Ascending aorta (tissue), 2 donors: ENCODE measurements at places on chromosomes 11 and 22.

DNA sequence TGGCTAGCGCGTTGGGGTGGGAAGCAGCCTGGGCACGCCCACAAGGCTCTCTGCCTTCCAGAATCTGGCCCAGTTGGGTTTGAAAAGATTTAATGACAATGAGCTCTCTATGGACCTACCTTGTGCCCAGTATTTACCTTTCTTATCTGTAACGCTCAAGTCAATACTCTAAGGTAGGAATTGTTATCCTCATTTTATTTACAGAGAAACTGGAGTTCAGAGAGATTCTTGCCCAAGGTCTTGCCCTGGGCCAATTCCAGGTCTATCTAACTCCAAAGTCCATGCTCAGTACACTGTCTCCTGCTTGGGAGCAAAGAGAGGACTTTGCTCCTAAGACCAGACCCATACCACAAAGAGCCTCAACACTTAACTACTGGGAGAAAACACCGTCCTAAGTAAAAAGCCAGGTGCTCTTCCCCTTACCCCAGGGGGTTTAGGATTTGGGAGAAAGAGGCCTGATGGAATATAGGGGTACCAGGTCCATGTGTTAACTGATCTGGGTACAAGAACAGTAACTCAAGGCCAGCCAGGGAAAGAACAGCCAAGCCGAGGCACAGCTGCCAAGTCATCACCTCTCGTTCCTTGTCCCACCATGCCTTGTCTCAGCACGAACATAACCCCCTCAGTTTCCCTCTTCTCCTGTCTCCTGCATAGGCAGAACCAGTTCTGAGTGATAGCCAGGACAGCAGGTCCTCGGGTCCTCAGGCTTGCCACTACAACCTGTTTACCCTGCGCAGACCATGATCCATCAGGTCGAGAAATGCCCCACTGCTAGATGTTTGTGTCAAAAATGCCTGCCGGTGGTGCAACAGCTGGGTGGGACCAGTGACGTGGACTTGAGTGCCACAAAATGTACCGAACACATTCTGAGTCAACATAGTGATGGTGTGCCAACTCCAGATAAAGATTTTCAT, 14.6 kb downstream of the APOA4 start:
- DNase-seq = no peak

DNA sequence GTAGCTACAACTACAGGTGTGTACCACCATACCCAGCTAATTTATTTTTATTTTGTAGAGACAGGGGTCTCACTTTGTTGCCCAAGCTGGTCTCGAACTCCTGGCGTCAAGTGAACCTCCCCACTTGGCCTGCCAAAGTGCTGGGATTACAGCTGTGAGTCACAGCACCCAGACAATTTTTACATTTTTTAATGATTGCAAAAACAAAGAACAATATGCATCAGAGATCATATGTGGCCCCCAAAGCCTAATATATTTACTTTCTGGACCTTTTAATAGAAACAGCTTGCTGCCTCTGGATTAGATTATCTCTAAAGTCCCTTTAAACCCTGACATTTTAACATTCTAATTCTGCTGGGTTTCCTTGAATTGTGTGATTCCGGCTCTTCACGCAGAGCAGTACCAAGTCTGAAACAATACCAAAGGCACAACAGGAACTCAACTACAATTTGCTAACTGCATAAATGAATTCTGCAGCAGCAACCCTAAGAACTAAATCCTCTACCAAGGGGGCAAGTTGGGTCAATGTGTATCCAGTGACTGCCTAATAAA, 25.0 kb downstream of the RAB30 start:
- DNase-seq = no peak

- no peak for DNase-seq
Observed at GRCh38 chr11:41878095-41878494, 418.6 kb upstream of the LRRC4C start.

DNA sequence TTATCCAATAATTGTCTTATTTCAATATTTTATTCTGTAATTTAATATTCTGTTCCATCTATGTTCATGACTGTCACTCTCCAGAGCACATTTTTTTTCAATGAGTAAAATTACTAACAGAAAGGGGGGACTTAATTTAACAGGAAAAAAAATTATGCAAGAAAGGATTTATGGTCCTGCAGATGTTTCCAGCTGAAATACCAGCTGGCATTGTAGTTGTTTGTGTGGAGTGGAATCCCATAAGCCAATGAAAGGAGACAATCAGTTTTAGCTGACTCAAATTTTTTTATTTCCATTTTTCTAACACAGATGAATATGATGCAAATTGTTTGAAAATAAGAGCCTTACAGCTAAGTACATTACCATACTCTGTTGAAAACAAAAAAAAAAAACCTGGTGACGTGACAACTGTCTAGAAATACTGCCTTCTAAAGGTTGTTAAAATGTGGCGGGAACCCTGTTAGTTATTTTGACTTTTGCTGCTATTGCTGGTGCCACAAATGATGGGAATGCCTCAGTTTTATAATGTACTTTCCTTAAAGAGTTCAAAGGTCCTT, 389.1 kb downstream of the ETS1 start:
- DNase-seq = no peak

GRCh38 chr11:107859459-107860239, 1.1 kb upstream of the SLC35F2 start:
- no peak for DNase-seq

DNA sequence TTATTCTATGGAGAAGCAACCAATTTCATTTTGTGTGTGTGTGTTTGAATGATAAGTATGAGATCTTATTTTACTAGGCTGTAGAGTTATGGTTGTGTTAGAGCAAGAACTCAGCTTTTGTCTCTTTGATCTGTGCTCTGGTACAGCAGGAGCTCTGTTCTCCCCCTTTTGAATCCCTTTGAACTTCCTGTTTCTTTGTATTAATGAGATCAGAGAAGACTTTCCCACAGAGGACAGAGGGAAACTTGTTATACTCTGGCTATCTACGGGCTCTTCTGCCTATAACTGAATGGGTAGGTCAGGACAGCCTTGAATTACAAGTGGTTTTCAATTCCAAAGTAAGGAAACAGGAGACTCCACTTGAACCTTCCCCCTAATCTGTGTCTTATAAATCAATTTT, 1015.0 kb upstream of the RAG2 start:
- no peak for DNase-seq

GRCh38 chr11:19739872-19740271, 27.2 kb downstream of the NAV2 start:
- DNase-seq = no peak

DNA sequence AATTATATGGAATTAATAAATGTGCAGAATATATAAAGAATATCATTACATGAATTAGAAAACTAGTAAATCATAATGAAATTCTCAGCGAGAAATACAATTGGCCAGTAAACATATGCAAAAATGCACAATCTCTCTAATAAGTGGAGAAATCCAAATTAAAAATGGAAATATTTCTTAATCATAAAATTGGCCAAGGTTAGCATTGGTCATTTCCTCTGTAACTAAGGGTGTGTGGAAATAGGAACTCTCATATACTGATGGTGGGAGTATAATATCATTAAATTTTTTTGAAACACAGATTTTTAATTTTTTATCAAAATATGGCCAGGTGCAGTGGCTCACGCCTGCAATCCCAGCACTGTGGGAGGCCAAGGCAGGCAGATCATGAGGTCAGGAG, 7.6 kb upstream of the ZNF74 start:
- no peak for DNase-seq

DNA sequence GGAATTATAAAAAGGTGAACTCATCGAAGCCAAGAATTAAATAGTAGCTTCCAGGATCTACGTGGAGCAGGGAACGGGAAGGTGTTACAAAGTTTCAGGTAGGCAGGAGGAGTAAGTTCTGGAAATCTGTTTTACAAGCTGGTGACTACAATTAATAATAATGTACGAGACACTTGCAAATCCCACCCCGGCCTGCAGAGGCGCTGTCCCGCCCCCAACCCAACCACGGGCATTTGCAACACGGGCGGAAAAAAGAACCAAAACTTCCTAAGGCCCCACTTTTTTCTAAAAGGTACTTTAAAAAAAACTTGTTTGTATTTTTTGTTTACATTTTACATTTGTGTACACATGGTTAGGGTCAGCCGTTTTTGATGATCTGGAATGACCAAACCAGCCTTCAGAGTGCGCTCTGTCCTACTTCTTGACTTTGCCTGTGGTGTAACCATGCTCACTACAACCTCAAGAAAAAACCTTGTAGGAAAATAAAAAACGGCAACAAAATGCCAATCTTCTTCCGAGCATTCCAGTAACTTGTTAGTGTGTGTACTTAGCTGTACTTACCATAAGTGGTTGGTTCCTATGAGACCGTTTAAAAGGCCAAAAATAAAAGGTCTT, 449.6 kb upstream of the B3GAT1 start:
- no peak for DNase-seq

DNA sequence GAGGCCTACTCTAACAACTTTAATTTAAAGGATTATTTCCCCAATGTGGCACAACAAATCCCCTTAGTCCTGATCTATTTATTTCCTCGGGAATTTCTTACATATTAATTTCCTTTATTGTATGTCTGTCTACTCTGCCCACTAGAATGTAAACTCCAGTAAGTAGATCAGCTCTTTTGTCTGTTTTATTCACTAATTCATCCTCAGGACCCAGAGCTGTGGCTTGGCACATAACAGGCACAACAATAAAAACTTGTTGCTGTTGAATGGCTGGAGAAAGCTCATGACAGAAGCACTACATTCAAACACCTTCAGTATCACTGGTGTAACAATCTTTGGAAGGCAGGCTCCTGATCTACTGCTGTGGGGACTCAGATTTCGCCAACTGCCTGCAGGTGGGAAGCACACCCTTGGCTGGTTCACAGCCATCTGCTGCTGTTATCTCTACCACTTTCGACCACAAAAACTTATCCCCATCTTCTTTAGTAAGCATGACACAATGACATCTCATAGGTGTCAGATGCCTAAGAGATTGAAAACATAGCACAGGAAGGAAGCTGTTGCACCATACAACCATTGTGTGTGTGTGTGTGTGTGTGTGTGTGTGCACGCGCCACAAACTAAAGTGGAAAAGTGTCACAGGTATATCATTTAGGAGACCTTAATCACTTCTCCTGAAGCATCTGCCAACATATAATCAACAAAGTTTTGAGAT, 11.9 kb downstream of the HIRA start:
- DNase-seq = no peak

DNA sequence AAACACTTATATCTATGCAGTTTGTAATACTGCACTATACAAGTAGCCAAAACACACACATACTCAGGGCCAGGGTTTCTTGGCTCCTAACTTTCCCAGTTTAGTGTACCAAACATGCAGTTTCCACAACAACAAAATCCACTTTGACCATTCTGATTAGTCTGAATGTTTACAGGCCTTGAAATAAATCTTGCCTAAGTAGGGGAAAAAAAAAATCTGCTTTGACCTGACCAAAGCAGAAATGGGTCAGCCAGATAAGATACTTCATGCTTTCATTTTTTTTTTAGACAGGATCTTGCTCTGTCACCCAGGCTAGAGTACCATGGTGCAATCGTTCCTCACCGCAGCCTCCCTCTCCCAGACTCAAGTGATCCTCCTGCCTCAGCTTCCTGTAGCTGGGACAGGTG, 10.1 kb downstream of the PRR14L start:
- DNase-seq = no peak

- no peak for DNase-seq
Observed at GRCh38 chr11:56783448-56784041, 35.0 kb upstream of the OR9G4 start.

- no peak for DNase-seq
Observed at GRCh38 chr22:37638391-37639069, 939 bp upstream of the SH3BP1 start.

DNA sequence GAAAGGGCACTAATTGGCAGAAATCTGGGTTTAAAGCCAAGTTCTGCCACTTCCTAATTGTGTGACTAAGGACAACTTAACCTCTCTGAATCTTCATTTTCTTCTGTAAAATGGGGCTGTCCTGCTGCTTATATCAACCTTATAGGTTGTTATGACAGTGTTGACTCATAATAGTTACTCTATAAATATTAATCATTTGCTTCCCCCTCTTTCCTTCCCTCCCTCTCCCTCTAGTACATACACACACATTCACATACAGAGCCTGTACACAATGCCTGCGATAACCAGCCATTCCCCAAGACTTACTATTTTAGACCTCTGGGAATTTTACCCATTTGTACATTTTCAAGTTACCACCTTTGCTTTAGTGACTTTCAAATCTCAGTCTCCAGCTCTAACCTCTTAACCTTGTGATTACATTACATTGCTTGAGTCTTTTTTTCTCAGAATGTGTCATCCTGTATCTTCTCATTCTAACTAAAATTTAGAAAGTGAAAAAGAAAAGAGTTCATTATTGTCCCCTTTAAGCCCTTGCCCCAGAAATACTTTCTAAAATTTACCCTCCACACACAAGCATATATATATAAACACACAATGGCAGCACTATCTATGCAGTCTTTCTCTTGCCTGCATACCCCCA, 31.9 kb downstream of the GDPD4 start:
- DNase-seq = no peak

DNA sequence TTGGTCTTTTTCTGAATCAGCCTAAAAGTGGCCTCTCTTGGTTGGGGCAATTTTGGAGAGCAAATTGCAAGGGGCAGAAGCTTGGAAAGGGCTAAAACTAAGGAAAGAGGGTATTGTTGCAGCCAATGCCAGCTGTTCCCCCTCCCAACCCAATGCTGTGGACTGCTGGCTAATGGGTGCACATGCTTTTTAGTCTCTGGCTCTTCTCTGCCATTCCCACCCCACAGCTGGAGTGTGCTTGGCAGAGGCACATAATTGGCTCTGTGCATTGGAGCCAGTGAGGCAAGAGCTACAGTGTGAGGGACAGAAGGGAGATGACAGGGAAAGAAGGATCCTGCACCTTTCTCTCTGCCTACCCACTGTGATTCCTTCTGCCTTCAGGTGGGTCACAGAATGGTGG, 140.0 kb downstream of the NECTIN1 start:
- DNase-seq = no peak

DNA sequence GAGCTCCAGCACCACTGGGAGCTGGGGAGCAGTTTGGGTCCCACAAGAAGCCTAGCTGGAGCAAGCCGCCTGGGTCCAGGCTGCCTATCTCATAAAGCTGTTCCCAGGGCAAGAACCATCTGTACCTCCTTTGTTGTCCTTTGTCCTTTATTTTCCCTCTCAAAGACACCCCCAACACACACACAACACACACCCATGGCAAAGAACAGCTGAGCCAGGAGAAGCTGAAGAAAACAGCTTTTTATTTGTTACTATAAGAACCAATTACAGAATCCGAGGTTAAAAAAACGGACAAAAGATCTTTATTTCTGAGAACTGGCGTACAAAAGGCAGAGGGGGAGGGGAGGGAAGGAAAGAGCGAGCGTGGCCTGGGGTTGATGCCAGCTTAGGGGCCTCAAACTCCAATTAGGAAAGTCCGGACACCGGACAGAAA, 1.7 kb upstream of the TUT1 start:
- no peak for DNase-seq

DNA sequence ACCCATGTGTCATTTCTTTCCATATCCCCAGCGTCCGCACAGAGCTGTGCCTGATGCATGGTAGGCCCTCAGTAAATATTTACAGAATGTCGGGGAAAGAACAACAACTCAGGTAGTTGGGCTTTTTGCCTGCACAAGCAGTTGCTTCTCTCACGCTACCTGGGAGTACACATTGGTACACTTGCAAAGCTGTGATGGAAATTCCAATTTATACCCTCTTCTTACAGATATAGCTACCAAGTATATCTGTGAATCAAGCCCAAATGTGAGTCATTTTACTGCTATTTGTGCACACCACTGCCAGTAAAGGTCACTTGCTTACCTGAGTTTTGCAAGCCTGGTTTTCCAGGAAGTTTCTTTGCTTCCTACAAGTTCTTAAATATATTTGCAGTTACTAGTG, 333.0 kb upstream of the NARS2 start:
- no peak for DNase-seq
